ENCODE measurements at places on chromosomes 7 and 10.

GRCh38 chr10:18202680-18203460 is 62.6 kb downstream of the CACNB2 start:
- DNase-seq, result no peak

- DNase-seq, result no peak
Observed at GRCh38 chr7:38385682-38386081, 112.2 kb upstream of the TARP start.

DNA sequence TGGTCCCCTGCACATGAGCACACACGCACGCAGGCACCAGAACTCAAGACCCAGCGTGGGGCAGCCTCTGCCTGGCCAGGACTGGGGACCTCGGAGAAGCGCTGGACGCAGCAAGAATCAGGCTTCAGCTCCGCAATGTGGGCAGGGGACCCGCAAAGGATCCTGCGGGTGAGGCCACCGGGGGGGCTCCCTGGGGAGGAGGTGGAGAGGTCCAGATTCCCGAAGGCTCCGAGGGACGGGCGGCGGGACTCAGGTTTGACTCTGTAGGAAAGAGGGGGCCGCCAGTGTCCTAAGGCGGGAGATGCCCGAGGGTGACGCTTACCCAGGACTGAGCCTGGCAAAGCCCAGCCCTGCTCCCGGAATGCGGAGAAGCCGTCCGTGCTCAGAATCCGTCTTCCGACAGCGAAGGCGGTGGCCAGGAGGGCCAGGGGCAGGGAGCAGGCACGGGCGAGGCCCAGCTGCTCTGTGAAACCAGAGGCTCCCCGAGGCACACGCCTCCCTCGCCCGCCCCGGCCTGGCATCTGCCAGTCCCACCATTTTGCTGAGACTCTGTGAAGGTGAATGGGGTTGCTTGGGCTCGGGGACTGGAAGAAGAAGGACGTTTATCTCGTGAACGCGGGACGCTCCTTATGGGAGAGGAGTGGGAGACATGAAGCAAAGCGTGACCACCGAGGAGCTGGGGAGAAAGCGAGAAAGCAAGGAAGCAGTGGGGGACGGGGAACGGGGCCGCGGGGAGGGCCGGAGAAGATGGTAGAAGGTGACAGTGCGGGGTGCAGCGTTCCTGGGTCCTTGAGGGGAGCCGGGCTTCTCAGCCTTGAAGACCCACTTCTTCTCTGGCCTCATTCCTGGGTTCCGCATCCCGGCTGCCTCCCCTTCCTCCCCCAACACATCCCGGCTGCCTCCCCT is 489.2 kb downstream of the PTPRN2 start:
- DNase-seq, result no peak

DNA sequence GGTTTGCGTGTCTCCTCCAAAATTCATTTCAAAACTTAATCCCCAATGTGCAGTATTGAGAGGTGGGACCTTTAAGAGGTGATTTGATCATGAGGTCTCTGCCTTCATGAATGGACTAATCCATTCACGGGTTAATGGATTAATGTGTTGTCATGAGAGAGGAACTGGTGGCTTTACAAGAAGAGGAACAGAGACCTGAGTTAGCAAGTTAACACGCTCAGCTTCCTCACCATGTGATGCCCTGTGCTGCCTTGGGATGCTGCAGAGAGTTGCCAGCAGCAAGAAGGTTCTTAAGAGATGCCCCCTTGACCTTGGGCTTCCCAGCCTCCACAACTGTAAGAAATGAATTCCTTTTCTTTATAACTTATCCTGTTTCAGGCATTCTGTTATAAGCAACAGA is 3.7 kb upstream of the TCTN3 start:
- DNase-seq, result no peak

DNA sequence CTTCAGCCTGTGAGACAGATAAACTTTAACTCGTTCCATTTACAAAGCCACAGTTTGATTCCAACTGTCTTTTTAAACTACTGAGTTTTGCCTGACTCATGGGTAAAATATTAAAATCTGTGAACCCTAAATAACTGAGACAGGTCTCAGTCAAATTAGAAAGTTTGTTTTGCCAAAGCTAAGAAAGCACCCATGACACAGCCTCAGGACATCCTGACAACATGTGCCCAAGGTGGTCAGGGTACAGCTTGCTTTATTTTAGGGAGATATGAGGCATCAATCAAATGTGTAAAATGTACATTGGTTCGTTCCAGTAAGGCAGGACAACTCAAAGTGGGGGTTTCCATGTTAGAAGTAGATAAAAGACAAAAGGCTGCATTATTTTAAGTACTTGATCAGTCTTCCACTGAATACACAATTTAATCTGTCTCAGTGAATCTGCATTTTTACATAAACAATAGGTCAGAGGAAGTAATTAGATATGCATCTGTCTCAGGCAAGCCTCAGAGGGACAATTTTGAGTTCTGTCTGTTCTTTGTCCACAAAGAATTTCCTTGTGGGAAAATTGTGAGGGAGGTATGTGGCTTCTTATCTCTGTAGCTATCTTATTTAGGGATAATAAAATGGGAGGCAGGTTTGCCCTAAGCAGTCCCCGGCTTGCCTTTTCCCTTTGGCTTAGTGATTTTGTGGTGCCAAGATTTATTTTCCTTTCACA is 11.0 kb upstream of the PIP start:
- no peak for DNase-seq

Data from GM19239 (cell line).